Left renal pelvis (tissue), 4 donors: ENCODE measurements at places on chromosomes 6 and 20.

DNA sequence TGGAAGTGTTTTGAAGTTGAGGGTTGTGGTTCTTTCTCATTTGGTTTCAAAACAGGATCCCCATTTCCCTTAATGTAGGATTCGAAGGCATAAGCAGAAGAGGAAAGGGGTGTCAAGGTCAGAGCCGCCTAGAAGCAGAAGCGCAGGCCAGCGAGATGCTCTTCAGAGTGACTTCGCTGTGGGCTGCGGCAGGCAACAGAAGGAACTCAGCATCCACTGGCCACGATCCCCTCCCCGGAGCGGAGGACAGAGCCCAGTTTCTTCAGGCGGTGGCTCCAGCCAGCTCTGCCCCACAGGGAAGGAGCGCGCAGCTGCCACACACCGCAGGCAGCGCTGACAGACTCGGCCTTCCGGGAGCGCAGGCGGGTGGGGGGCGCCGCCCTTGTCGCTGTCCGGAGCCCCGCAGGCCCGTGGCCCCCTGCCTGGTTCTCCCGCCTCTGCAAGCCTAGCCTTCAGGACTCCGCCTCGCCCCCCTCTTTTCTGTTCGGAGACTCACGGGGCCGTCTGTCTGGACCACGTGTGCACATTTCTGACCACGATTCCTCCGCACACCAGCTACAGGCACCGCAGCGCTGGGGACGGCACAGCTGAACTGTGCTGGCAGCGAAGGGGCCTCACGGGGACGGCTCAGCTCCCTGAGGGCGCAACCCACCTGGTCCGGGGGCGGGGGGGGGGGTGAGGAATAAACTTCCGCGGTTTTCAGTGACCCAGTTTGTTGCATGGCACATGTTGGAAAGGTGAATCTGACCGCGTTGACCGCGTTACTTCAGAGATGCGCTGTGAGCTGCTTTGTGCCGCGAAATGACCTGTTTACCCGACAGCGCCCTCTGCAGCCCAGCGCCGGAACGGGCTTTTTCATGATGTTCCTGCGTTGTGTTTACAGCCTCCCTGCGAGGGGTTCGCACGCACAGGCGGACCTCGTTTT, 26.1 kb downstream of the TTLL2 start:
- peak; percentile 69 for DNase-seq

DNA sequence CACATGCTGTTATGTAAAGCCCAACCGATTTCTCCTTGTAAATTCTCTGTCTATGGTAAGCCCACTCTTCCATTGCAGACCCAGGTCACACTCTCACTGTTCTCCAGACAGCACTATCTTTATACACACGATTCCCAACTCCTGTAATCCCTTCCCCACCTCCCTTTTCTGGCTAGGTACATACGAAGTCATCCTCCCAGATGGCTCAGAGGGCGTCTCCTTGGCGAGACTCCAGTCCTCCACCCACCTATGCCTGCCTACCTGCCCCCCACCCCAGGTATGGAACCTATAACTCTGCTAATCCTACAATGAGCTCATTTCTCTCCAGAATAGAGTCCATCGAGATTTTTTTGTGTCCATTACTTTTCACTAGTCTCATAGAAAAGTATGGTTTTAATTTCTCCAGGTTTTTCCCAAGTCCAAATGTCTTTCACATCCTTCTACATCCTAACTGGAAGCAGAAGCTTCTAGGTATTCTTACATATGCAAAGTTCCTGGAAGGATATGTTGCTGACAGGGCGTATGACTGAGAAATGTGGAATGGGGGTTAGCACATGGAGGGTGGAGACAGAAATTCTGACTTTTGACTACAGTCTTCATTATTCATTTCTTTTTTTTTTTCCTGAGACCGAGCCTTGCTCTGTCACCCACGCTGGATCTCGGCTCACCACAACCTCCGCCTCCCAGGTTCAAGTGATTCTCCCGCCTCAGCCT, 22.8 kb downstream of the SCML4 start:
- DNase-seq: no peak

DNA sequence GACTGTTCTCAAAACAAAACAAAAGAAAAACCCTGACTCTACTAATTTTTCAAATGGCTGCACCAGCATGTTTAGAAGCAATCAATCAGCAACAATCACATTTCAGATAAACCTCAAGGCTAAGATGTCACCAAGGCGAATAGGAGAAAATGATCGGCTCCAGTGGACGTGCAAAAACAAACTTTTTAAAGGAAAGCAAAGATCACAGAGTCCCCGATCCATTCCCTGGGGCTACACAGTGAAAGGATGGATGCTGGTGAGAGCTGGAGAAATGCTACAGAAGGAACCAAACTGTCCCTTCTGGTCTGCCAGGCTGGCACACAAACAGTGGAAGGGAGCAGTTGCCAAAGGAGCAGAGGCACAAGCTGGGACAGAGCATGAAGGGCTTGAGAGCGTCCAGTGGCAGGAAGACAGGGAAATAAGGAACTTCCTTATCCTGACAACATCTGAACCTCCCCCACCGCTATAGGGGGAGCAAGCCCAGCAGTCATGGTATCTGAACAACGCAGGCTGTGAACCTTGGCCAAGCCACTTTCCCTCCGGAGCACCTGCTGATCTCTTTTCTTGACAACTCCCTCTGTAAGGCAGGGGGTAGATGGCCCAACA, 73.7 kb upstream of the HIVEP1 start:
- peak; percentile 35 for DNase-seq

DNA sequence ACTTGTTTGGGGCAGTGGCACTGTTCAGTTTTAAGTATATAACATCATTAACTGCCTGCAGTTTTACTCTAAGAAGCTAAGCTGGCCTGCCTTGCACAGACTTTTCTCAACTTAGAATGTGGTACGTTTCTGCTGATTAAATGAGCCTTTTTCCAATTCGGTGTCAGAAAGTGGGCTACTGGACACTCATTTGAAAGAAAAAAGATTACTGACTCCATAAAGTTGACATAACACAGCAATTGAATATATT, 2.1 kb downstream of the ZMYND8 start:
- no peak for DNase-seq

GRCh38 chr6:138231381-138231886, 13.1 kb upstream of the PBOV1 start:
- DNase-seq: no peak

DNA sequence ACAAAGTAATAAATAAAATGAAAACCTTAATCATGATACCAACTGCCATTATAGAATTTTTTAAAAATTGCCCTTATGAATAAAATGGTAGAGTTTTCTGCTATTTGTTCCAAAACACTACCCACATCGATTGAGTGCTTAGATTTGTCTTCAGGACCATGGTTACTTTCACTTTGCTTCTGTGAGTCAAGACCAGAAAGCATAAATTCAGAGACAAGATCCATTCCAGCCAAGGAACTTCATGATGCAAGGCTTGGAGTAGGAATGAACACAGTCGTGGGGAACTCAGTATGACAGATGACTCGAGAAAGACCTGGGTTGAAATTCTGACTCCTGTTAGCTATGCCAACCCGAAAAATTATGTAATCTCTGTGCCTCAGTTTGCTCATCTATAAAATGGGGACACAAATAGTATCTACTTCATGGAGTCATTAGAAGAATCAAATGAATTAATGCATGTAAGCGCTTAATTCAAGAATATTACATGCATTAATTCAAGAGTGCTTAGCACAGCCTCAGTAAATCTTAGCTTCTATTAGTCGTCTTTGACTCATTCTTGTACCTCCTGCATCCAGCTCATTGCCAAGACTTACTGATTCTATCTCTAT, 72.5 kb upstream of the MYLIP start:
- no peak for DNase-seq
